BJ (cell line): ENCODE measurements at places on chromosomes 12 and 14. TPM values are rescaled to one million over a fixed set of nuclear protein-coding genes. Genes with fewer than 3 reads are reported as not detected.

Gene TROAP
- polyA plus RNA-seq: 11.8 and 24.8 TPM in 2 replicates

Gene PPP1R1A
- polyA plus RNA-seq: not detected in 2 replicates

Gene DLK1
- not detected in 2 replicates for polyA plus RNA-seq

Gene P2RX7
- polyA plus RNA-seq: 0.13 and 0.20 TPM in 2 replicates

Gene KRT77
- polyA plus RNA-seq: not detected in 2 replicates

Gene TMEM179
- 0.09 TPM in 1 of 2 replicates, not detected in the other for polyA plus RNA-seq

Gene TPH2
- not detected in 2 replicates for polyA plus RNA-seq

Gene RFLNA
- 0.05 TPM in 1 of 2 replicates, not detected in the other for polyA plus RNA-seq

Gene CCDC88C
- not detected in 2 replicates for polyA plus RNA-seq

DNA sequence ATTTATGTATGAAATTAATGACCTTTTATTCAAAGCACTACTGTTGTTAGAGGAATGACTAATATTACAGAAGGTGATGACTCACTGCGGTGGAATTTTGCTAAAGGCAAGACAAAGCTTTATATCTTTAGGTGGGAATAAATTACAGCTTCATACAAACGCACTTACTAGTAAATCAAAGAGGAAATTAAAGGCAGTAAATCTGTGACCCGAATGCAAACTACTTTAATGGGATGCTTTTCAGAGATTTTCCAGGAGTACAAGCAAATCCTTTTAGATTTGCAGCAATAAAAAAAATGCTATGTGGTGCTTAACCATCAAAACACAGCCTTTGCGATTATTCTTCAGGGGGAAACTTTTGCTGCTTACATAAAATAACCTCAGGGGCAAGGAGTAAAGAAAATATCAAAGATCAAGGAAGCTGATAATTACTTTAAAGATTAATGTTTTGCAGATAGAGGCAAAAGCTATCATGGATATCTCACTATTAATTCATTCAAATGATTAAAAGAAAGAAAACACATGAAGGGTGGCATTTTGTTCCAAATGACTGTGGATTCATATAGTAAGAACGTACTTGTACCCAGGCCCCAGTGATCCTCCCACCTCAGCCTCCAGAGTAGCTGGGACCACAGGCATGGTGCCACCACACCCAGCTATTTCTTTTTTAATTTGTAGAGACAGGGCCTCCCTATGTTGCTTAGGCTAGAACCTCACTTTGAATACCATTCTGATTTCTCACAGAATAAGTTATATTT, 98.9 kb downstream of the DENND5B start:
- peak; percentile 86 for DNase-seq

DNA sequence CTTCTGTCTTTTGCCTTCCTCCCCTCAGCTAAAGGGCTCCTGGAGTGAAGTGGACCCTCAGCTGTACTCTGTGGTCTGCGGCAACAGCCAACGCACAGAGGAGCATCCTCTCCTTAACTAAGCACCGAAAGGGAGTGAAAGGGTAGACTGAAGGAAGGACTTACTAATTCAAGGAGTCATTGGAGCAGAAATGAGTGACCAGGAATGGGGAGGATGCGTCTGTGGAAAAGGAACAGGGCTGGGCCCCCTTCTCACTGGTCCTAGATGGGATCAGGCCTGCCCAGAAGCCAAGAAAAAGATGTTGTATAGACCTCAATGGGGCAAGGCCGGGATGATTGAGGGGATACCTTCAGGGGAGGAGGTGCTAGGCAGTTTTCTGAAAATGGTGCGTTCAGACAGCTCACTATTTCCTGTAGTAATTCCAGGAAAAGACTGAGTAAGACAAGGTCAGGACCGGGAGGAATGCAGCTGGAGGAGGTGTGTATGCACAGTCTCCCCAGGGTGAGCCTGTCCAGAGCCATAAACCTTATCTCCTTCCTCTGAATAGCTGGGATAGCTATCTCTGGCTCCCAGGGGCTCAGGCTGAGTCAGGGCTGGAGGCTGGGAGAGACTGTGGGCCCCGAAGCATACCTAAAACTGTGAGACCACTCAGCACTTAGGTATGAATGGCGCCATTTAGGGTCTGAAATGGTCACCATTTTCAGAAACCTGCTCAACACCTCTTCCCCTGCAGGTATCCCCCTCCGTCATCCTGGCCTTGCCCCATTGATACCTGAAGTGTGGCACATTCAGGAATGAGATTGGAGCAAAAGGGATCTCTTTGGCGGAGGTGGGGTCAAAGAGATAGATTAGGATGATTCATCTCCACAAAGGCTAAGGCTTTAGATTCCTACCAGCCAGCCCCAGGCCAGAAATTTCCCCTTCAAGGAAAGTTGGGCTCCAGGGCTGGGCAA, 20.2 kb upstream of the KRT8 start:
- peak; percentile 51 for DNase-seq

DNA sequence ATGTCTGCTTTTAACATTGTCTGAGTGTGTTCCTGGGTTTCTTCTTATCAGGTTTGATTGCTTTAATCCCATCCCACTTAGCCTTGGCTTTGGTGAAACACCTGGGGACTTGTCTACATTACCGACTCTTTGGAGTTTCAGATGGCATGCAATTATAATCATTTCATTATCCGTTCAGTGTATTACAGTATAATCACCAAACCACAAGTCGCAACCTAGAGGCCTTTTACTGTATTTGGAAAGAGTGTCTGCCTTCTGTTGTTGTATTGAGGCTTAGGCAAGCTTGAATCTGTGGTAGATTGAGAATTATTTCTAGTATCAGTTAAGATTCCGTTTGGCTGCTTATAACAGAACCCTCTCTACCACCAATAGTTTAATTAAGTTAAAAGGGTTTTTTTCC, 103.9 kb downstream of the TGFB3 start:
- no peak for DNase-seq

- DNase-seq: no peak
These were observed 102.1 kb downstream of the DUSP6 start for GRCh38 chr12:89250213-89250612.

DNA sequence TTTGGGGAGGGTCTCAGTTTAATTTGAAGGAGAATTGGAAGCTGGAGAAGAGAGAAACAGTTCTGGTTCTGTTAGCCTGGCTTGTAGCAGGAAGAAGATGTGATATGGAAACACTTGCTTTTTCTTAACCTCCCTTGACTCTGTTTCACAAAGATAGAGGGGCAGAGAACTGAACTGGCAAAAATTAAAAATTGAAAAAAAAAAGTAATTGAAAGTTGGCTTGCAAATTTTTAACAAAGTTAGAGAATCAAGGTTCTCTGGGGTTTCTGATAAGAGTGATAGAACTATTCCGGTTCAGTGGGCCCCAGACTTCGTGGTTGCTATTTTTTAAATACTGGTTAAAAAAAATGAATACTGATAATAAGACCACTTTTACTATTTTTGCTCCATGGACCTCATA, 2.8 kb downstream of the CRADD start:
- no peak for DNase-seq

DNA sequence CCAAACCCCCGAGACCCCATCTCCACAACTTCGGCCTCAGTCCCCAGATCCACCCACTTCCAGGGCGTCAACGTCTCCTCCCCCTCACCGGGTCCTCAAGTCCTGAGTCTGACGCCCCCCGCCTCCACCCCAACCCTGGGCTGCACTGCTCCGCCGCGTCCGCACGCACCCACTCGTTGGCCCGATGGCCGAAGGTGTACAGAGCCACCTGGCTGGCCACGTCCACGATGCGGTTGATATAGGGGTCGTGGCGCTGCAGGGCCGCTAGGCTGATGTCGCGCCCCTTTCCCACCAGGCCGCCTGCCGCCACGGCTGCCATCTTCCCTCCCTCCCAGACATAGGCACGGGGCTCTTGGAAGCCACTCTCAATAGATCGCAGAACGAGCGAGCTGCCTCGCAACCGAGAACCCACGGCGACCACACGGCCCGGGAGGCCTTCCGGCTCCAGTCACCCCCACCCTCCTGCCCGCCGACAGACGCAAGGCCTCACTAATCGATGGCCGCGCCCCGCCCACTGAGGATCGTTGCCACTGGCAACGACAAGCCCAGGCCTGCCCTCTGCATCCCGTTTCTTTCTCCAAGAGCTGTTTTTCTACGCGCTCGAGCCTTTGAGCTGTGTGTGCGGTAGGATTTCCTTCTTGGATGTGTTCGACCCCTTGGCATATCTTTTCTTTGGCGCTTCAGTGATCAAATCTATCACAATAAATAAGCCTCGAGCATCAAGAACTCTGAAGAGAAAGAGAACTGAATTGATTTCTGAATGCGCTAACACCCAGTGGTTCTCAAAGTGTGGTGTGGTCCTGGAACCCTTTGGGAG, at the start of gene DCP1B:
TSS of gene DCP1B (minus strand) at position 345 of the 817 bp plus-strand sequence. CDS start at position 319, 26 bp downstream.
- DNase-seq: peak; percentile 85

- DNase-seq: no peak
These were observed 946 bp downstream of the RNU4-2 start for GRCh38 chr12:120290609-120291305.

GRCh38 chr14:29458547-29458946, 469.1 kb downstream of the PRKD1 start:
- DNase-seq: no peak

- DNase-seq: no peak
These were observed 33.8 kb upstream of the PWP1 start for GRCh38 chr12:107651571-107652449.

GRCh38 chr12:116113398-116114130, 163.9 kb downstream of the MED13L start:
- no peak for DNase-seq

DNA sequence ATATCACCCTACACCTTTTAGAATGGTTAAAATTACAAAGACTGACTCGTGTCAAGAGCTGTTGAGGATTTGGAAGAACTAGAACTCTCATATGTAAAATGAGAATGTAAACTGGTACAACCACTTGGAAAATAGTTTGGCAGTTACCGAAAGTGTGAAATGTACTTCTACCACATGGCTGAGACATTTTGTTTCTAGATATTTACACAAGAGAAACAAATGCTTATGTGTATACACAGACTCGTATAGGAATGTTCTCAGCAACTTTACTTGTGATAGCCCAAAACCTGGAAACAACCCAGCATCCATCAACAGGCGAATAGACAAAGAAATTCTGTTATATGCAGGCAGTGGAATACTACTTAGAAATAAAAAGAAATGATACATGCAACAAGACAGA, 103.0 kb downstream of the BRMS1L start:
- no peak for DNase-seq

- no peak for DNase-seq
These were observed 155.6 kb upstream of the TMEM132C start for GRCh38 chr12:128111333-128111732.

GRCh38 chr12:57470970-57471656, 8.6 kb downstream of the ARHGAP9 start:
- DNase-seq: no peak

- no peak for DNase-seq
These were observed 10.1 kb downstream of the FBXL14 start for GRCh38 chr12:1584326-1584725.

- DNase-seq: no peak
These were observed 227.1 kb upstream of the DDHD1 start for GRCh38 chr14:53380052-53380866.
